ENCODE measurements at places on chromosomes 4 and X.
A peak's percentile ranks its signal among the peaks of the same experiment; 100 is the strongest.

- DNase-seq: no peak
Observed at GRCh38 chr4:157667836-157668235, 447.3 kb downstream of the GRIA2 start.

DNA sequence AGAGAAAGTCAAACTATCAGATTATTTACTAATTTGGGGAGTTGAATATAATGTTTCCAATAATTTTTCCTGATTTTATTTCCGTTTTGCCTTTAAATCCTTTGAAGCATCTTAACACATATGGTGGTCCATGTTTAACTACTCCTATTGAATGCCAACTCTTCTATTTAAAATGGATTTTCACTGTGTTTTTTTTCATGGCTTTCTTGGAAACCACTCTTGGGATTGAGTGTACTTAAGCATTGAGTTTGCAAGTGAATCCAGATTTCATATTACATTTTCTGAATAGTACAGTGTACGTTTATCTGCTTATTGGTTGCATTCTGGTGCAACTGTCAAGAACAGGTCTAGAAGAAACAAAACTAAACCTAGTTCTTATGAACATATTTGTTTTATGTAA lies 45.6 kb downstream of the RAPGEF2 start:
- DNase-seq: no peak

GRCh38 chr4:104262678-104263077 lies 232.0 kb downstream of the CXXC4 start:
- DNase-seq: no peak

GRCh38 chr4:134936014-134936413 lies 734.4 kb upstream of the PABPC4L start:
- no peak for DNase-seq

GRCh38 chrX:45322382-45322781 lies 121.7 kb upstream of the DIPK2B start:
- DNase-seq: peak; percentile 45

GRCh38 chr4:53937918-53938317 lies 126.5 kb downstream of the CHIC2 start:
- DNase-seq: no peak

DNA sequence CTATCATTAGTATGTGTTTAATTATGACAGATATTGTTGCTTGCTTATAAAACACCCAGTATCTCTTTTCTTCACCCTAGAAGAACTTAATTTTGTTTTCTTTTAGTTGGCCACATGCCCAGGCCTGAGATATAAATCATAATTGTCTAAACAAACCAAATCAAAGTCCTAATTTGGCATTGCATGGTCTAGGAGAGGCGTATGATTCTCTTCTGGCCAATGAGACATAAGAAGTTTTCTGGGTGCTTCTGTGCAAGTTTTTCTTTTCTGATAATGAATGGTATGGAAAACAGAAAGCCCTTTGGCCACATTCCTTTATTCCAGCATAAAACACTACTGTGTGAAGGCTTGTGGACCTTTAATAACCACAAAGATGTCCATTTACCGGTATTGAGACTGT lies 192.9 kb upstream of the CTSO start:
- no peak for DNase-seq

DNA sequence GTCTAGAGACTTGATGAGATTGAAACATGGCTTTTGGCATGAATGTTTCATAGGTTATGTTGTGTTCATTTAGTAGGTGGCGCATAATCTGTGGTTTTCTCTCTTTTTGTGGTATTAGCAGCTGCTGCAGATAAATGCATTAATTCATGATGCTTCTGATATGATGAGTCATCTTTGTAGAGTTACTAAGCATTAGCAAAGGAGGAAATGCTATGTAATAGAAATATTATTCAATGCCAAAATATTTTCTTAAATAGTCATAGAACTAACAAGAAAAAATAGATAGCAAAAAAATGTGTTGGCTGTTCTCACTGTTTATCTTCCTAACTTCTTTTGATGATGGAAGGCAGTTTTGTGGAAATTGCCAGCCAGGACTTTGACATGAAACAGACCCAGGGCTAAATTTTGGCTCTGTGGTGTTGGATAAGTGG lies 3.6 kb downstream of the ZXDB start:
- DNase-seq: peak; percentile 28

GRCh38 chr4:56324011-56324610 lies 63.2 kb downstream of the AASDH start:
- DNase-seq: no peak

GRCh38 chr4:43148481-43148880 lies 256.0 kb downstream of the GRXCR1 start:
- DNase-seq: no peak

GRCh38 chrX:16882702-16883486 lies 12.7 kb upstream of the RBBP7 start:
- peak; percentile 49 for DNase-seq

DNA sequence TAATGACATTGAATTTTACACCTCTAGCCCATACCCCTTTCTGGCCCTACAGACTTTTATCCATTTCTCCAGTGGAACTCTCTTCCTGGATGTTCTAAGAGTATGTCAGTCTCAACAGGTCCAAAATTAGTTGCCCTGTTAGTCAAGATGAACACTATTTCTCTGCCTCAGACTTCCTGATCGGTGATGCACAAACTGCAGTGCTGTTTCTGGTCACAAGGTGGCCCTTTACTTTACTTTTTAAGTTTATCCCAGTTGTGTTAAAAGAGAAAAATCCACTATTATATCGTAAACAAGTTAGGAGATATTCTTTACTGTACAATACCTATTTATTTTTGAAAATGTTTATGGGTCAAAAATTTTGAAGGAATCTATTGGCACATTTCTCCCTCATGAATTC lies 13.1 kb downstream of the TCEAL7 start:
- DNase-seq: no peak

DNA sequence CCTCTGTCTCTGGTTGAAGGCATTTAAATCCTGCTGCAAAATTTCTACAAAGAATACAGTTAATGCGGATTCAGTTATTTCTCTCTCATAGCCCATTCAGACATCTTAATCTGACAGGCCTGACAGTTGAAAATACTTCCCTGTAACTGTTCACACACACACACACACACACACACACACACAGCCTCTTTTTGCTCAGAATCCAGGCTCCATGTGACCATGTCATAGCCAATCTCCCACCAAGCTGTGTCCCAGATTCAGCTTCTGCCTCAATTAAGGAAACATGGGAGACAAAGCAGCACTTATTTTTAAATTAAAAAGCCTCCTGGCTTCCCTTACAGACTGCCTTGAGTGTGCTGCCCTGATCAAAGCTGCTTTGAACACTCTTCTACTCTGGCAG lies 49.3 kb upstream of the EFHC2 start:
- DNase-seq: no peak

DNA sequence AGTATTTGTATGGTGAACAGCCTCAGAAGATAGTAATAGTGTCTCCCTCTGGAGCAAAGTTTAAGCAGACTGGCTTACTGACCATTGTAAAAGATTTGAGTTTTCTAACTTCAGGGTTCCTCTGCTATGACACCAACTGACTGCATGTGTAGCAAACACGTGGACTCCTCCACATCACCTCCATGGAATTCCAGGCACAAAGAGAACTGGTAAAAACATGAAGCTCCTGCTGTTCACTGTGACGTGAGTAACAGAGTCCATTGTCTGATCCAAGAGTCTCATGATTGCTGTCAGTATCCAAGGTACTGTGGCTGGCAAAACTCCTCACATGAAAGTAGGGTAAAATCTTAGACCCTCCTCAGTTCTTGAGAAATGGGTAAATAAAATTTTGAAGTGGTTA lies 107.6 kb upstream of the FAM9B start:
- DNase-seq: peak; percentile 39

DNA sequence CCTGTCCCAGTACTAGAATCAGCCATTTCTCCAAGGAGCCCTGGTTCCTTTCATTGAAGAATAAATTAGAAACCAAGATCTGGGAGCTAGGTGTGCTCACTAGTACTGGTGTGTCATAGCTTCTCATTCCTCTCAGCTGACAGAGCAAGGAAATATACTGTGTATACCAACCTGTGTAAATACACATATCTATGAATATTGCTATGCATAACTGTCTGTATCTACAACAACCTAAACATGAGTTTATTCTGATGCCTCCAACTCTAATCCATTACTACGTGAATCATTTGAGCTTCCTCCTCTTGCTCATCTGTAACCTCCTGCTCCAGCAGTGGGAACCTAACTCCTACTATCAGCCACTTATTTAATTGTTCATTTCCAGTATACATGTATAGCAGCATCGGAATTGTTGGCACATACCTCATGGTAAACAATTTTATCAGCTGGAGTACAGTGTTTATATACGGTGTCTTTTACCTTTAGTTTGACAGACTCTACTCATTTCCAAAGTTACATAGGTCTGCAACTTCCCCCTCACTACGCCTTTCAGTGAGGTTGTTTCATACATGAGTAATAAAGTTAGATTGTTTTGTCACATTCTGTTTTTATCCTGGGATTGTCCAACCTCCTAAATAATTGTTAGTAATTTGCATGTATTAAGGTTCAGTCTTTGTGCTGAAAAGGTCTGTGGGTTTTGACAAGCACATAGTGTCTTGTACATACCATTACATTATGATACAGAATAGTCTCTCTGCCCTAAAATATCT lies 7.1 kb upstream of the SCRG1 start:
- DNase-seq: no peak

DNA sequence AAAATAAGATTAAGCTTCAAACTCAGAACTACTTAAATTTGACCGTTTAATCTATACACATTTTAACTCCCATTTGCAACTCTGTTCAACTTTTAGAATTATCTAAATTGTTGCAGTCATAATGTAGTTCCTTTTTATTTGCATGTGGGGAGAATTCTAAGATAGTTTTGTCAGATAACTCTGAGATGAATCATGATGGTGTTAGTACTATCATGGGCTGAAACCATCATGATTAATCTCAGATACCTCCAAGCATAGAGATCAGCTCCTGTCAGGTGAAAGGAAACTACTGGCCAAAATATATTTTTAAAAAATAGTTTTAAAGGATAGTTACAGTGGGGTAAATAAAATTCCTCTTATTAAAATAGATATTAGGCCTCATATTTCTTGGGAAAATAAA lies 39.0 kb downstream of the FBXO8 start:
- no peak for DNase-seq

DNA sequence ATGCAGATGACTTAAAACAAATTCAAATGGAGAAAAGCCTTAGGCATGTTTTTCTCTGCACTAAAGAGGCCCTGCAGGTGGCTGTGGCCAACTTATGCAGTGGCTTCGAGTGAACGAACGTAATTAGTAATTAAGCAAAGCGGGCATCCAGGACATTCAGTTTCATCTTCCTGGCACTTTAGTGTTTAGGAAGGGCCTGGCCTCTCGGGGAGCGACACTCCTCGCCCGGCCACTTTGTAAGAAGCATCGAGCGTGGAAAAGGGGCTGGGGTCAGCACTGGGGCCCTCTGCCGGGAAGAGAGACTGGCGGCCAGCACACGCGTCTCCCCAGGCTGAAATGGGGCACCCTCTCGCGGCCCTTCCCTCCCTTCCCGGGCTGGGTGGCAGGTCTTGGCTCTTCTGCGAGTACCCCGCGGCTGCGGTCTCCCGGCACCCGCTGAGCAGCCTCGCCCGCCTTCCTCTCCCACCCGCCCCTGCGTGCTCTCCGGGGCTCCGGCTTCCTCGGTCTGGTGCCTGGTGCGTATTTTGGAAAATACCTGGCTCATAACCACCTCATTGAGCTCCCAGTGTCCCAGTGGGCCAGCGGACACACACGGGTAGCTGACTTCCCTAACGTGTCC lies 677 bp upstream of the CYP4V2 start:
- DNase-seq: no peak

Data from SJSA1 (cell line).